ENCODE measurements at places on chromosomes 2 and 18.

- DNase-seq: no peak
Measured at GRCh38 chr2:11090187-11090586, 65.1 kb upstream of the SLC66A3 start.

DNA sequence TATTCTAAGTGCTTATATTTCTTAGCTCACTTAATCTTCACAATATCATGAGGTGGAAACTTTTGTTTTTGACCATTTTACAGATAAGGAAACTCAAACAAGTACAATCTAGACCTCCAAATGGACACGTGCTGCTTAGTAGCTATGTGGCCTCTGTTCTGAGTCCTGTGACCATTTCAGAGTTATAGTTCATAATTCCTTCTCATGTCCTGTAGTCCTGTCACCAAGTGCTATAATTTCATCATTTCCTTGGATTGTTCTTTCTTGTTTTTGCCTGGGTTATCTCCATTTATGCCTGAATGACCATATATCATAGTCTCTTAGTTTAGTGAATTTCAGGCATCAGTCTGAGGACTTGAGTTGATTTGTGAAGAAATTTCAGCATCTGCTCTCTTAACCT lies 91.7 kb downstream of the NUP35 start:
- DNase-seq: no peak

- no peak for DNase-seq
Measured at GRCh38 chr2:211745295-211746097, 793.1 kb downstream of the ERBB4 start.

DNA sequence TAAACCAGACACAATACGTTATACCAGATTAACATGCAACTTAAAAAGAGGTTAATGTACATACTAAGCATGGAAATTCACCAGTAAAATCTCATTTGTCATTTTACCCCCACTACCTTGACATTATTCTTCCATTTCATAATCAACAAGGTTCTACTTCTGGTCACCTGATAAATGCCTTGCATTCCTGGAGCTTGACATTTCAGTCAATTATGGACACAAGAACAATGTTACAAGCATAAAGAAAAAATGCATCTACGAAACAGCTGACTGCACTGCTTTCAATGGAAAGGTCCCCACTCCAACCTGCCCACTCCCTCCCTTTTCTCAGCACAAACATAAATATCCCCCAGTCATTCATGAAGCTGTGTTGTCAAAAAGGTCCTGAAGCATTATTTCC lies 31.4 kb downstream of the ARL5A start:
- DNase-seq: no peak

GRCh38 chr2:230225486-230225885 lies at the start of gene SP140:
Gene SP140, plus strand, starts transcription at chr2:230225736. Its CDS starts 109 bp downstream, at chr2:230225845.
- peak; percentile 49 for DNase-seq

DNA sequence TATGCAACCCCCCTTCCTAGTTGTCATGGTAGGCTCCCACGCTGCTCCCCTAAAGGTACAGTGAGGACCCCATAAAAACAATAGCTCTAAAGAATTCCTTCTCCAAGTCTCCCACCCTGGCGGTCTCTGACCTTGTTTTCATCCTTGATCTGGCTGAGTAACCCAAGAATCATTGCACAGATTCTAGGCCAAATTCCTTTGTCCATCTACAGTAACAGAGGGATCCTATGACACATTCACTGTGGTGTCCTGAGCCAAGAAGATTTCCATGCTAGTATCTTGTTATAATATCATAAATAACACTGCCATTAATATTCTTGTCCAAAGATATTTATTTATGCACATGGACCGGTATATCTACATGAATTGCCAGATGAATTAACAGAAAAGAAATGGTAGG lies 240.2 kb downstream of the CYP26B1 start:
- DNase-seq: no peak

DNA sequence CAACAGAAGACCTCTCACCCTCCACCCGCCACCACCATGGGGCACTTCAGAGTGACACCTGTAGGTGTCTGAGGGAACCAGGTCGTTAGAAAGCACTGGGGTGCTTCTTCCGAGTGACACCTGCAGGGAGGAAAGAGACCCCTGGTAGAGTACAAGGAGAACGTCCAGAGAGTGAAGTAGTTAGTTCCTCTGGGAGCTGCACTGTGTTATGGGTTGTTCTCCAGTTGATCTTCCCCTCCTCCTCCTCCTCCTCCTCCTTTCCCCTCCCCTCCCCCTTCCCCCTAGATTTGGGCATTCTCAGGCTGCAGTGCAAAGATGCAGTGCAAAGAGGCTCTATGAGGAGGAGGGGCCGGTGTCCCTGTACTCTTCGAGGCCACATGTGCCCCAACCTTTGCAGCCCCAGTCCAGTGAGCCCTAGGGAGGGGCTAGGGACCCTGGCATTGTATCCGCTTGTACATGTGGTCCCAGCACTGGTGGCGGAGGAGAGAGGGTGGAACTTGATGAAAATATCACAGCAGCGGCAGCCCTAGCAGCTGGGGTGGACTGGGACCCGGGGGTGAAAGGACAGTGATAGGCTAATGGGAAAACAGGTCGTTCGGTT lies 850 bp downstream of the DNAJB2 start:
- no peak for DNase-seq

- DNase-seq: no peak
Measured at GRCh38 chr18:64244571-64244970, 95.7 kb upstream of the LINC00305 start.

- no peak for DNase-seq
Measured at GRCh38 chr2:79820281-79820680, 307.4 kb downstream of the CTNNA2 start.

- DNase-seq: no peak
Measured at GRCh38 chr2:127175751-127176354, 44.2 kb downstream of the CYP27C1 start.

GRCh38 chr2:149076863-149077412 lies 38.4 kb downstream of the LYPD6B start:
- DNase-seq: no peak

DNA sequence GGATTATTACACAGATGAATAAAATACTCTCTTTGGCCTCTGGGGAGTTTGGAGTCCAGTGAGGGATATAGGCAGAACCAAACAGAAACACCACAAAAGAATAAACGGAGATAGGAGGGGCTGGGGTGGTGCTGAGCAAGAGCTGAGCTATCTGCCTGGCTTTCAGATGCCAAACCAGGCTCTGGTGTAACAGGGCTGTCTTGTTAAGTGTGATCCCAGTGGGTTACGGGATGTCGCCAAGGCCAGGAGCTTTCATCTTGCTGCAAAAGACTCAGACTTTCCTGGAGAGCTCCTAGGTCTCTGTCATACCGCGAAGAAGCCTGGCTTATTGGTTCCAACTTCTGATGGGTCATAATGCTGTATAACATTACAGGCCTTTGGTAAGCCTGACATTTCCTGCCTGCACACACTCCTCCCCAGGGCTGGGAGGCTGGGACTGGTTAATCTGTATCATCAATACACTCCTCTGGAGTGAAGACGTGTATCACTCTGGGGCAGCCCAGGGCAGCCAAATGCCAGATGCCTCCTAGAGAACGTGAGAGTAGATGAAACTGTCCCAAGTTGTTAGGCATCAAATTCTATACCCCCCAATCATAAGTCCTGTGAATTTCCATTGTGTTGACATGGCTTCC lies 60.5 kb downstream of the STPG4 start:
- DNase-seq: no peak

- DNase-seq: no peak
Measured at GRCh38 chr2:129752686-129753085, 226.8 kb upstream of the RAB6C start.

- DNase-seq: no peak
Measured at GRCh38 chr2:58497168-58497567, 256.0 kb upstream of the FANCL start.

DNA sequence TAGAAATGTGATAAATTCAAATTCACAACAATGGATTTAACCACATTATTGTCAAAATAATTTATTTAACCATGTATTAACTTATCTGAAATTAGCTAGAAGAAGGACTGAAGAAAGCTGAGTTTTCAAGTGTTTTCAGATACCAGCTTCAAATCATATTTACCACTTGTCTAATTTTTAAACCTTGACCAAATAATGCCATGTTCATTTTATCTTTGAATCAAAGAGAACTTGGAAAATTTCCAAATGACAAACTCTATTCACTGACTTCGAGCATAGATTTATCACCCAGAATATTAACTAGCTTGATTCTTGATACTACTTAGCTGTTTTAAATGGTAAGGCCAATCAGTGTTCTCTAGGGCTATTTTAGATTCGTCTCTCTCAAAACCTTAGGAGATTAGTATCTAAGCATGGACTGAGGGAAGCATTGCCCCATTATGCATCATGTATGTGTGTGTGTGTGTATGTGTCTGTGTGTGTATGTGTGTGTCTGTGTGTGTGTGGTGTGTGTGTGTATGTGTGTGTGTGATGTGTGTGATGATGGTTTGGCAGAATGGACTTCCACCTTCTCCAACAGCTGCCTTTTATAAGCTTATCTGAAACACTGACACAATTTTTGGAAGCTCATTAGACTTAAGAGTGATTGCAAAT lies 667.5 kb upstream of the FANCL start:
- DNase-seq: no peak

GRCh38 chr2:41199334-41199733 lies 747.4 kb upstream of the SLC8A1 start:
- DNase-seq: no peak

DNA sequence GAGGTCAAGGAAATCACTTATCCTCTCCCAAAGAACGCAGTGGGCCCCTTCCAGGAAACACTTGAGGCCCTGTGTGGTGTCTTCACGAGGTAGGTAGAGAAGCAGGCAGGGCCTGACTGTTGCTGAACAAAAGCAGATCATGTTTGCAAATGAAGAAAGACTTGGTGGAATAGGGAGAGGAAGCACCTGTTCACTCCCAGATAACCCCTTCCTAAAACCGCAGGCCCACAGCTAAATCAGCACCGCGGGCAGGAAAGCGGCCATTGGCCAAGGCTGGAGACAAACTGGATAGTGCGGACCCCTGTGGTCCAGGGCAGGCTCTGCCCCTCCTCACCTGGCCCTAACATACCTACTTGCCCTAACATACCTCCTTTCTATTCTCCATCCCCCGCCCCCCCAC lies 64.9 kb upstream of the KLHL29 start:
- DNase-seq: no peak

- no peak for DNase-seq
Measured at GRCh38 chr2:205996161-205996560, 89.8 kb downstream of the INO80D start.

- no peak for DNase-seq
Measured at GRCh38 chr2:47641366-47641765, 141.6 kb upstream of the MSH6 start.

GRCh38 chr2:219727771-219728429 lies 100.5 kb downstream of the SLC4A3 start:
- no peak for DNase-seq

- no peak for DNase-seq
Measured at GRCh38 chr2:37020887-37021796, 54.8 kb upstream of the STRN start.

- peak; percentile 31 for DNase-seq
Measured at GRCh38 chr2:231925303-231926179, 655 bp downstream of the NPPC start.

GRCh38 chr2:46200100-46200690 lies 97.0 kb upstream of the EPAS1 start:
- DNase-seq: no peak

DNA sequence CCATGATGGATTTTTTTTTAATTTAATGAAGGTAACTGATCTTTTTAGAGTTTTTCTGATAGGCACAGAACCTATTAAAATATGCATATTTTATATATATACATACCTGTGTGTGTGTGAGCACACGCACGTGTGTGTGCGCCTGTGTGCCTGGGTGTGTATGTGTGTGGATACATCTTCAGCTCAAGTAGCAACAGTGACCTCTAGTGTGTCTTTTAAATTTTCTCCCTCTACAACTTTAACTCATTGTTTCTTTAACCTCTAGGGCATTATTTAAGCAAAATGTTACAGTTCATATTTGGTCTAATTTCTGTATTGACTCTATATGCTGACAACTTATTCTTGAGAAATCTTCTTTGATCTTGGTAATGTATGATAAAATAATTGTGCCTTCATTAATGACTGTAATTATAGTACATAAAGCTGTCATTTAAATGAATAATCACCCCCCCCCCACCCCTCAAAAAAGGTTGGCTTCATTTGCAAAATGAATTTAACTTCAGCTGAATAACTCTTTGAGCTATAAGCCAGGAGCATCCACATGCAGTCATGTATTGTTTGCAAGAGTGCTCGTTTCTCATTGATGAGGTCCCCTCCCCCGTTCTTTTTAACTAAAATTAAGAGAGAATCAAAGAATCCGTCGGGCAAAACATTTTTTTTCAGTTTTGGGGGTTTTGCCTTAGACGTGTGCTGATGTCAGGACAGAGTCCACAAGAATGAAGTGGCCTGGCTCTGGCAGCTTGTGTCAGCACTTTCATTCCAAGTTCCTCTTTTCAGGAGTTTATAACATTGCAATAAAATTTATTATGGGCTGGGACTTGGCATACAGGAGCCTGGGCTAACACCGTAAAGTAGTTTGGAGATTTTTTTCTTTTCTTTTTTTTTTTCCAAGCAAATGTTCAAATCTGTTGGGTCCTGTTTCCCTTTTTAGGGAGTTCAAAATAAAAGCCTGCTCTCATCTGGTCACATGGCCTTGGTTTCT lies 80.0 kb downstream of the ETAA1 start:
- DNase-seq: no peak

- no peak for DNase-seq
Measured at GRCh38 chr2:158184001-158184400, 82.3 kb downstream of the UPP2 start.

- no peak for DNase-seq
Measured at GRCh38 chr2:200869014-200869413, 4.6 kb upstream of the CLK1 start.

- no peak for DNase-seq
Measured at GRCh38 chr18:45430041-45430440, 185.2 kb upstream of the SLC14A2 start.

DNA sequence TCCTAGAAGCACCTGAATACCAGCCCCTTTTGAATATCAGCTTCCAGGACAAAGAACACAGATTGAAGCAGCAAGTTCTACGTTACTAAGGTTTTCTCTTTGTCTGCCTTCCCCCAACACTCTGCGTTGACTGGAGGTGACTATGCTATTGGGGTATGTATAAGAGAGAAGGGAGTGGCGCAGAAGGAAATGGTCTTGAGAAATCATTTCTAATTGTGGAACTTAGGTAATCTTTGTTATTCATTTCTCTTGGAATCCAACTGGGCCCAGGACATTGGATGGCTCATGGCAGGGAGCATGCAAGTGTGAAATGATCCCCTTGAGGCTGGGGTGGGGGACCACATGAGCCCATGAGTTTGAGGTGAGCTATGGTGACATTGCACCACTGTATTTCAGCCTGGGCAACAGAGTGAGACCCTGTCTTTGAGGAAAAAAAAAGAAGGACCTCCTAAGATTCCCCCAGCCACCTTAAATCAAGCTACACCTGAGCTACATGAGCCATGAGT lies 29.7 kb downstream of the XDH start:
- no peak for DNase-seq

- no peak for DNase-seq
Measured at GRCh38 chr2:79855264-79856006, 342.6 kb downstream of the CTNNA2 start.

- no peak for DNase-seq
Measured at GRCh38 chr2:48183991-48184390, 277.7 kb upstream of the FBXO11 start.

GRCh38 chr2:173239644-173240043 lies 115.0 kb upstream of the CDCA7 start:
- DNase-seq: no peak

- no peak for DNase-seq
Measured at GRCh38 chr2:222656526-222657446, 894 bp upstream of the FARSB start.

Data from activated CD8-positive, alpha-beta memory T cell treated with anti-CD3 and anti-CD28 coated beads for 4 hours (primary cell).